SJSA1 (cell line): ENCODE measurements at places on chromosomes 7 and 10. TPM values are rescaled to one million over a fixed set of nuclear protein-coding genes. Genes with fewer than 3 reads are reported as not detected.

Gene GPR37
- not detected in 2 replicates for total RNA-seq

Gene SPDYE9
- not detected in 2 replicates for total RNA-seq

GRCh38 chr10:80319725-80320290 is 30.4 kb upstream of the MAT1A start:
- DNase-seq = no peak

DNA sequence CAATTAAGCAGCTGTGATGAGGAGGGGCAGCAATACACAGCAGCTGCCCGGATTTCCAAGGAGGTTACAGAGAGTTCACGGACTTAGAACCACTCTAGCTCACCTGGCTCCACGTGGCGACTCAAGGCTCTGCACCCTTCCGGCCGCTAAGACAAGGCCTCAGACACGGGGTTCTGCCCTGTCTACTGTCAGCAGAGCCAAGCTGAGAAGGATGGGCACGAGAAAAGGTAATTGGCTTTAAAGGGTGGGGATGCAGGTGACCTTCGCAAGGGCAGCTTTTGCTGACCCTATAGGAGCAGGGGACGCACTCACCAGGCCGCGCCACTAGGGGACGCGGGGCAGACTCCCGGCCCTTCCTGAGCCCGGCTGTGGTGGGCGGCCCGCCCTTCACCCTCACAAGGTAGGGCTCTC is 152.4 kb downstream of the KIF20B start:
- no peak for DNase-seq

DNA sequence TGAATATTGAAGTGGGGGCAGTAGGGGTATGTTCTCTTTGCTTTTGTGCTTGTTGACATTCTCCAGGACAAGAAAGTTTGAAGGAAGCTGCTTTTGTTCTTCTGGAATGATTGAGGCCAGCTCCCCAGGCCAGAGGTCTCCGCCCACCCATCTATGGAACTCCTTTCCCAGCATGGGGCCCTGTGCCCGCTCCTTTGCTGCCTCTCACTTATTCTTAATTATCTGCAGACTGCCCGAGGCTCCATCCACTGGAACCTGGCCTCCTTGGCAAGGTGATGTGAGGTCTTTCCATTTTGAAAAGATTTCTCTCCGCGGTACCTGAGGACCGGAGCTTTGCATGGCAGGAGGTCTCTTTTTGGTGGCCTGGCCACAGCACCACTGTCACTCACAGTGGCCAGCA is 39.3 kb upstream of the MKI67 start:
- DNase-seq = no peak

DNA sequence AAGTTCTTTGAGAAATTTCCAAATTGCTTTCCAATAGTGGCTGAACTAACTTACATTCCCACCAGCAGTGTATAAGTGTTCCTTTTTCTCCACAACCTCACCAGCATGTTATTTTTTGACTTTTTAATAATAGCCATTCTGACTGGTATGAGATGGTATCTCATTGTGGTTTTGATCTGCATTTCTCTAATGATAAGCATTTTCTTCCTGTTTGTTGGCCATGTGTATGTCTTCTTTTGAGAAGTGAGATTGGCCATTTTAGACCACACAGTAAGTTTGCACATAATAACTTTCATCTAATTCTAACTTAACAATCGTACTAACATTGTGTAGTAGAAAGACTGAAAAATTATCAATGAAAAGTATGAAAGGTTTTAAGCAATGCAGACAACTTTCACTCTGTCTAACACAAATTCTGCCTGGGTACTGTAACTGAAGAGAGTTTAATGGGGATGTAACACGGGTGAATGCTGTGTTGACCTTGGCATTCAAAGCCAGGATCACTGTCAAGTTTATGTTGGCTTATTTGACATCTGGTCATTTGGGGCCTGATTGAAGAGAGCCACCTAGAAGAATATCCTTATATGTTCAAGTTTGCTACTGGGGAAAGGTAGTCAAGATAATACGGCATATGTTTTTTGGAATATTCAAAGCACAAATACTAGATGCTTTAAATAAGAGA is 50.4 kb downstream of the FAM171A1 start:
- peak; percentile 87 for DNase-seq

DNA sequence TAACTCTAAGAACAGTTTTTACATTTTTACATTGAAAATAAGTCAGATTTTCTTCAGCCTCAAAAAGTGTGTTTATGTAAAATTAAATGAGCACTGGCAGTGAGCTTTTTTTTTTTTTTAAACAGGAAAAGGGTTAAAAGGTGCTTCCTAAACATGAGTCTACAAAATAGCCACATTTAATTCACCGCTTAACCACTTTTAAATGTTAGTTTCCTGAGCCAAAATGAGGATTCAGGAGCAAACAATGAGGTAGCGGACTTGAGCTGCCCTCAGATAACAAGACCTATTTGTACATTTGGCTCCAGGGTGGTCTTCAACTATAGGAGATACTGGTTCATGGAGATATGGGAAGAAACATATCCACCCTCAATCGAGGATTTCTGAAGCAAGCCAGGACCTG is 22.8 kb downstream of the AKR1C3 start:
- no peak for DNase-seq

Gene DRGX
- total RNA-seq = not detected in 2 replicates

- DNase-seq = no peak
Measured at GRCh38 chr10:11546581-11546980, 64.9 kb downstream of the USP6NL start.

DNA sequence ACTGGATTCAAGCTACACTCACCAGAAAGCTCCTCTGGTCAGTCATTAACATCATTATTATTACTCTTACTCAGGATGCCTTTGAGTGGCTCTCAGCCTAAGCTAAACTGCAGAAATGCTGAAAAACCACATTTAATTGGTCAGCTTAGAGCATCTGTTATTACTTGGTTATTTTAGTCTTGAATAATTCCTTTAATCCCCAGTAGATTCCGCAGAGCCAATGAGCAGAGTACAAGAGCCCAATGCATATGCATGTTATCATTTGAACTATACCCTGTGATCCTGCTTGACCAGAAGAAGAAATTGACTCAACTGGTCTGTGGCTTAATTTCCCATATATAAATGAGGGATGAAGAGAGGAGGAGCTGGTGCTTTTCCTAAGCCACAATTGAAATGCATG is 417.6 kb upstream of the C7orf33 start:
- DNase-seq = no peak
